Stimulated activated CD4-positive, alpha-beta T cell treated with anti-CD3 and anti-CD28 coated beads, Interleukin-12 subunit alpha, Interleukin-12 subunit beta, amount 100 ng/mL, for 4 hours (primary cell): ENCODE measurements at places on chromosomes 6 and 20.

DNA sequence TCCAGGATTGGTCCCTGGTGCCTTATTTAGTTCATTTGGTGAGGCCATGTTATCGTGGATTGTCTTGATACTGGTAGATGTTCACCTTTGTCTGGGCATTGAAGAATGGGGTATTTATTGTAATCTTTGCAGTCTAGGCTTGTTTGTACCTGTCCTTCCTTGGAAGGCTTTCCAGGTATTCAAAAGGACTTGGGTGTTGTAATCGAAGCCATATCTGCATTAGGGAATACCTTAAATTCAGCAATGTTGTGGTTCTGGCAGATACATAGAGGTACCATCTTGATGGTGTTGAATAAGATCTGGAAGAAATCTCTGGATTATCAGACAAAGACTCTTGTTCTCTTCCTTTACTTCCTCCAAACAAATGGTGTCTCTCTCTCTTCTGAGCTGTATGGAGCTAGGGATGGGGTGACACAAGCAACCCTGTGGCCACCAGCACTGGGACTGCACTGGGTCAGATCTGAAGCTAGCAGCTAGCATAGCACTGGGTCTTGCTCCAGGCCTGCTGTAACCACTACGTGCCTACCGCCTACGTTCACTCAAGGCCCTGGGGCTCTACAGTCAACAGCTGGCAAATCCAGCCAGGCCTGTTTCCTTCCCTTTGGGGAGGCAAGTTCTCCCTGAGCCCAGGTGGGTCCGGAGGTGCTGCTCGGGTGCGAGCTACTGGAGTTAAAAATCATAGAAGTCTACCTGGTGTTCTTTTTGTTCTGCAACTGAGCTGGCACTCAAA is 261.1 kb upstream of the CITED2 start:
- DNase-seq = no peak

DNA sequence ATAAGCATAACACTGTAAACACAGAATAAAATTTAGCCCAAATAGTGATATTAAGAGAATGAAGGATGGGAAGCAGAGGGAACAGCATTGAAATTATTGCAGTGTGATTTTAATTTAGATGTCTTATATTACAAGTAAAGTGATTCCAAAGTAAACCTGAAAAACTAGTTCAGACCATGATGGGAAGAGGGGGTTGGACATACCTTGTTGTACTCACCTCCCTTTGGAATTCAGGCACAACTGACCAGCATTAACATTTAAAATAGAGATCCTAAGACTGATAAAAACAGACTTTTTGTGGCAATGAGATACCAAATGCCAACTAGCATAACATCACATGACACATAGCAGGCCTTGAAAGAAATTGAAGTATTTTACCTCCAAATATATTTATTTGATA is 262.6 kb upstream of the PRND start:
- DNase-seq = no peak

DNA sequence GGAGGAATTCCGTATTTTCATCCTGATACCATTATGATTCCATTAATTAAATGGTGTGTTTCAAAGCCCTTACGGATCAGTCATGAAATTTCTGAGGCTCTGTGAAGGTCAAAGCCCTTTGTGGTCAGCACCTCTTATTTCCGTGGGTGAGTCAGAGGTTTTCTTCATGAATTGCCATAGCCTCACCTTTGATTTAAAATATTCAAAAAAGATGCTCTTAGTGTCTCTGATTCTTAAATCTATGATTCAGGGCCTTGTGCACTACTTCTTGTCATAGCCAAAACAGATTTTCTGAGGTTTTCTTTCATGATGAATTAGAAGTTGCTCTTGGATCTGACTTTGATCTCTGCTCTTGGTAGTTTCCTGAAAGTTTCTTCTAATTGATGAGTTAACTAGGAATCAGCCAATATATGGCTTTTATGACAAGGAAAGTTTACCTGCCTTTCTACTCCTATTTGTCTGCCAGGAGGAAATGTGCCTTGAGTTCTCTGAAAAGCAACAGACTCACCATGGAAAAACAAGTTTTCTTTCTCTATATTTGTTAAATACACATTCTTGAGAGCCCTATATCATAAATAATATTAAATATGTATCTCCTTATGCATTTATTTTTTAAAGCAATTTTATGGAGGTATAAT is 613.0 kb downstream of the UTRN start:
- no peak for DNase-seq

DNA sequence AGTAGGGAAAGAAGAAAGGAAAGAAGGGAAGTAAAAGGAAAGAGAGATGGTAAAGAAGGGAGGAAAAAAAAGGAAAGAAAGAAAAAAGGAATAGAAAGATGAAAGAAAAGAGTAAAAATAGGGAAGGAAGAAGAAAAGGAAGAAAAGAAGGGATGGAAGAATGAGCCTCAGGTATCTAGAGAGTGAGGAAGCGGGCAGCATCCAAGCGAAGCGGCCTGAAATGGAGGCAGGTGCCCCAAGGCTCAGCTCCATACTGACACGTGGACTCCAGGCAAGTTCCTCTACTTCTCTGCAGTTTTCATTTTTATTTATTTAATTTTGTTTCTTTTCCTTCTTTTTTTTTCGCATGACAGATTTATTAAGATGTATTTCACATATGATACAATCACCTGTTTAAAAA is 373.1 kb downstream of the ESR1 start:
- no peak for DNase-seq

DNA sequence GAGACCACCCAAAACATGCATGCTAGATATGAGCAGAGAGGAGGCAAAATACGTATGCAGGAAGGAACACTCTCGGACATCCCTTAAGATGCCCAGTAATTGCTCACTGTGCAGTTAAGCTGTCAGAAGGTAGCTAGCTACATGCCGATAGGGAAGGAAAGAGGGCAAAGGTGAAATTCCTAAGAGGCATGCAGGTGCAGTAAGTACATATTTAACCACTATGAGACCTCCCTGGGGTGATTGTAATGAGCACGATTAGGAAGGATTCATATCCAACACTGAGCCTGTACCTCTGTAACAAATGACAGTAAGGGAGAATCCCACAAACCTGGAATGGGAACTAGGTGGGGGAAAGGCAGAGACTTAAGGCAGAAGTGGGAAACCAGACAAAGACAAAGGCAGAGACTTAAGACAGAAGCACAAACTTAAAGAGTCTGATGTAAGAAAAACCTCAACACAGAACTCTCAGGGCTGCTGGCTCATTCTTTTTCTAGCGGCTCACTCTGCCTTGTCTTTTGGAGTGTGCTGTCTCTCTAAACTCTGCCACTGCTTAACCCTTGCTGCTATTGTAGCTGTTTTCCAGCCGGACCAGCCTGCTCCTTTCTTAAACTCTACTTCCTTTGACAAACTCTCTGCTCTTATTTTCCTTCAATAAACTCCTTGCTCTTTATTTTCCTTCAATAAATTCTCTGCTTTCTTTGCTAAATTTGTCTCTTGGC is 148.1 kb downstream of the UBE3D start:
- DNase-seq = no peak

GRCh38 chr20:36532388-36532787 is 8.9 kb upstream of the MYL9 start:
- DNase-seq = no peak

DNA sequence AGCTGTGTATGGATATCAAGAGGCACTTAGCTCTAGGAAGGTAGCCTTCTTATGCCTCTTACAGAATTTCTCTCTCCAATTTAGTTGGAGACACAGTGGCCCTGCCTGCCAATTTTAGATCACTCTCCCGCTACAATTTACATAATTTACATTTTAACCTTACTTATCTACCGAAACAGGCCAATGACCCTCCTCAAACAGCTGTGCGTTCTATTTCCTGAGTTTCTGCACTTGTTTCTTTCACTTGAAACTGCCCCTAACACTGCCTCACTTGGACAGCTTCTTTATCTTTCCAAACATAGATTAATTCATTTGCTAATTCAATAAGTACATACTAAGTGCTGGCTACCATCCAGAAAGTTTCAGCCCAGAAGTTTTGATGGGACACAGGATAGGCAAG is 52.9 kb upstream of the HDDC2 start:
- DNase-seq = no peak
